Adrenal gland (tissue), 19 donors: ENCODE measurements at places on chromosomes 3 and 15. TPM values are rescaled to one million over a fixed set of nuclear protein-coding genes. Genes with fewer than 3 reads are reported as not detected.

Gene MNS1
- total RNA-seq: 0.68 TPM

DNA sequence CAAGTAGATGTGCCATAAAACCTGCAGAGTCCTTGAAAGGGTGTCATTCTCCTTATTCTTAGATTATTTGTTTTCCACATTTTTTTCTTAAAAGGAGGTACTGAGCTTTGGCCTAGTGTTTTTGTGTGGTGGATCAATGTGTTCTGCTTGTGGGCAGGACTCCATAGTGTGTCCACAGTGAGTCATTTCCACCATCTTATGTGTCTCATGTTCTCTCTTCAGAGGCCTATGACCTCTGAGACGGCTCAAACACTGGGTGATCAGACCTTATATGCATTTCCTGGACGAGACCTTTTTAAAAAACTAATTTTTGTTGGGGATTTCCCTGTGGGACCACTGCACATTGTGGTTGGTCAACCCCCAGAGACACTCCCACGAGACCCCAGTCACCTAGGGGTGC is 93.4 kb downstream of the CHCHD4 start:
- no peak for DNase-seq
- no peak overlapping the region for H3K4me3 ChIP-seq
- H3K27ac ChIP-seq: no peak overlapping the region
- H3K4me1 ChIP-seq: no peaks in the 10 kb centered on the region
- H3K36me3 ChIP-seq: no peaks in the 10 kb centered on the region

DNA sequence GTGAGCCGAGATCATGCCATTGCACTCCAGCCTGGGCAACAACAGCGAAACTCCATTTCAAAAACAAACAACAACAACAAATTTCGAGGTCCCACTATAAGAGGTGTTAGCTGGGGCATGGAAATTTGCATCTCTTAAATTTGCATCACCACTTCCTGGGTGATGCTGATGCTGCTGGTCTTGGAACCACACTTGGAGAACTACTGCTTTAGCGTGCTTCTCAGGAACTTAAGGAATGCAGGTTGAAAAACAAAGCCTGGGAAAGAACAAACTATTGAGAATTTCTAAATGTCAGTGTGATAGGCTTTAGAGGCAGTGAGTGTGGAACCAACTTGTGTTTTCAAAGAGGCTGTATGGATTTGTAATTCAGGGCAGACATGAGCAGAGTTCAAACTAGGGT is 858.4 kb upstream of the ARPP21 start:
- no peaks in the 10 kb centered on the region for H3K4me1 ChIP-seq
- no peak overlapping the region for H3K27ac ChIP-seq
- H3K4me3 ChIP-seq: no peak overlapping the region
- DNase-seq: no peak
- H3K36me3 ChIP-seq: no peaks in the 10 kb centered on the region

DNA sequence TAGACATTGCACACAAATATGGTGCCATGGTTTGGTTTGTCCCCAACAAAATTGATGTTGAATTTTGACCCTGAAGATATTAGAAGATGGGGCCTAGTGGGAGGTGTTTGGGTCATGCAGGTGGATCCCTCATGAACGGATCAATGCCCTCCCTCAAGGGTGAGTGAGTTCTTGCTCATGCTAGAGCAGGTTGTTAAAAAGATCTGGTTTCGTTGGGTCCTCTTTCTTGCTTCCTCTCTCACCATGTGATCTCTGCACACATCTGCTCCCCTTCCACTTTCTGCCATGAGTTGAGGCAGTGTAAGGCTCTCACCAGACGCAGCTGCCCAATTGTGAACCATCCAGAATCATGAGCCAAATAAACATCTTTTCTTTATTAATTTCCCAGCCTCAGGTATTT is 87.8 kb upstream of the MDFIC2 start:
- no peak overlapping the region for H3K4me3 ChIP-seq
- H3K4me1 ChIP-seq: no peaks in the 10 kb centered on the region
- H3K27me3 ChIP-seq: no peaks in the 10 kb centered on the region
- no peaks in the 10 kb centered on the region for H3K36me3 ChIP-seq
- H3K27ac ChIP-seq: no peak overlapping the region

- DNase-seq: no peak
- H3K27ac ChIP-seq: no peak overlapping the region
- no peaks in the 10 kb centered on the region for H3K4me1 ChIP-seq
- H3K4me3 ChIP-seq: no peak overlapping the region
- no peaks in the 10 kb centered on the region for H3K36me3 ChIP-seq
- no peaks in the 10 kb centered on the region for H3K27me3 ChIP-seq
These were observed 156.9 kb upstream of the RASGRP1 start for GRCh38 chr15:38721568-38721945.

DNA sequence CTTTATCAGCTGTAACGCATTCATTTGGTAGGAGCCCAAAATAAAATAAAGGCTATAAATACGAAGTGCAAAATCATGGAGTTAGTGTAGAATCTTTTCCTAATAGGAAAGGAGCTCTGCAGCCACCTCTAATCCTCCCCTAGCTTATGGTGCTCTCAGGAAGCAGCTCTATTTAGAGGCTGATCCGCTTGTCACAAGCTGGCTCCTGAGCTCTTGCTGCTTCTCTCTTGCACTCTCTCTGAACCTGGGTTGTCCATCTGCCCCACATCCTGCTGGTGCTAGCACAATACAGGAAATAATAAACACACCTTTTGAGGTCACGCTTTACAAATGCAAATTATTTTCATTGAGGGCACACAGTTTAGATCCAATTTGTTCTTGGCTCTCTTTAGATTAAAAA is 37.3 kb upstream of the BFSP2 start:
- H3K4me3 ChIP-seq: no peak overlapping the region
- no peaks in the 10 kb centered on the region for H3K27me3 ChIP-seq
- no peaks in the 10 kb centered on the region for H3K4me1 ChIP-seq
- no peaks in the 10 kb centered on the region for H3K36me3 ChIP-seq
- H3K27ac ChIP-seq: no peak overlapping the region
- DNase-seq: no peak

Gene COPS2
- total RNA-seq: 86.2 TPM

DNA sequence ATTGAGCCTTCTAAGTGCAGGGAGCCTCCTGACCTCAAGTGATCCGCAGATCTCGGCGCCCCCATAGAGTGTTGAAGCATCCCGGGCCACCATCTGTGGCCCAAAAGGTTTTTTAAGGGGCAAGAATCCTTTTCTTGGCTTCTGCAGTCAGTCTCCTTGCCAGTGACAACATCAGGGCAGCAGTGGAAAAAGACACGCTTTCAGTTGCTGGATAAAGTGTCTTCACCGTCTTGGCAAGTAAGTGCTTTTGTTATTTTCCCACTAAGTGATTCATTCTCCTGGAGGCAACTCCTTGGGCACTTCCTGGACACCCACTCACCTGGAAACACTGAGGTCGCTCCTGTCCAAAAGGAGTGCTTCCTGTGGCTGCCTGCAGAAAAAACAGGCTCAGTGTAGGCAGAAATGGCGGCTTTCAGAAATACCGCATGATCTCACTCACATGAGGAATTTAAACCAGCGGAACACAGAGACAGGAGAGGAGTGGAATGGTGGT is 71.7 kb upstream of the ABHD2 start:
- H3K4me1 ChIP-seq: peaks cover 10% of the 10 kb centered on the region
- H3K4me3 ChIP-seq: no peak overlapping the region
- no peaks in the 10 kb centered on the region for H3K36me3 ChIP-seq
- peak; percentile 30 for DNase-seq
- H3K27ac ChIP-seq: no peak overlapping the region
